Metanephros (tissue), 2 donors: ENCODE measurements at places on chromosomes 4 and X. TPM values are rescaled to one million over a fixed set of nuclear protein-coding genes. Genes with fewer than 3 reads are reported as not detected.

JAKMIP1 gene
- 0.70 TPM for total RNA-seq

GLRA3 gene
- under 0.01 TPM for total RNA-seq

UCP1 gene
- total RNA-seq: not detected

MAGEB10 gene
- not detected for total RNA-seq

CLGN gene
- total RNA-seq: 0.47 TPM

NAT8L gene
- total RNA-seq: 5.4 TPM

FAM47E gene
- 11.1 TPM for total RNA-seq

GPC4 gene
- total RNA-seq: 23.4 TPM

ARHGEF6 gene
- 14.5 TPM for total RNA-seq

JADE3 gene
- 17.6 TPM for total RNA-seq

USP53 gene
- total RNA-seq: 29.7 TPM

WDR17 gene
- total RNA-seq: 6.0 TPM

PACRGL gene
- total RNA-seq: 65.8 TPM

NHSL2 gene
- 9.3 TPM for total RNA-seq

MAGEB6B gene
- total RNA-seq: not detected

IGSF1 gene
- total RNA-seq: 9.3 TPM

GUCY2F gene
- not detected for total RNA-seq

BMP3 gene
- total RNA-seq: 12.4 TPM

USP26 gene
- not detected for total RNA-seq

BRS3 gene
- not detected for total RNA-seq

HTN1 gene
- total RNA-seq: not detected

NPY1R gene
- total RNA-seq: 26.4 TPM

INTU gene
- total RNA-seq: 20.6 TPM

DUSP21 gene
- total RNA-seq: not detected

SPANXN2 gene
- total RNA-seq: not detected

LRBA gene
- 101 TPM for total RNA-seq

HTR2C gene
- total RNA-seq: 0.41 TPM

CDKL2 gene
- 13.3 TPM for total RNA-seq
